Activated CD8-positive, alpha-beta T cell treated with anti-CD3 and anti-CD28 coated beads for 36 hours (primary cell): ENCODE measurements at places on chromosomes 12 and 14.

DNA sequence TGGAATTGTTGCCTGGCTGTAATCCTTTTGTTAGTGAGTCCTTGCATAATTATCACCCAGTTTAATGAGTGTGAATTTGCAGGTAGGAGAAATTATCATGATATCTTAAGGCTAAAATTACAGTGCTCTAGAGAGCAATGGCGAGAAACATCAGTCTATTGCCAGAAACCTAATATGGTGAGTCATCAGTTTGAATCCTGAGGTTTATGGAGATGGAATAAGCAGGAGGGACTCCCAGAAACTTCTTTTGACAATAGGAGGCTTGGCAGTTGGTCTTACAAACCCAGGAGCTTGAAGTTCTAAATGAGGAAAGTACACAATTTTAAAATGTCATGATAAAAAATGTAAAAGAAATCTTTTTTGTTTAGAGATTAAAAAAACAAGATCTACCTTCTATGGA, 31.5 kb upstream of the CRADD start:
- no peak overlapping the region for H3K27ac ChIP-seq
- no peaks in the 10 kb centered on the region for H3K4me1 ChIP-seq
- peaks cover 3% of the 10 kb centered on the region for H3K27me3 ChIP-seq
- no peak for DNase-seq

GRCh38 chr12:68579254-68579653, 31.4 kb upstream of the RAP1B start:
- no peaks in the 10 kb centered on the region for H3K36me3 ChIP-seq
- peak overlapping the region; percentile 79 for H3K27ac ChIP-seq
- DNase-seq = peak; percentile 42
- no peaks in the 10 kb centered on the region for H3K27me3 ChIP-seq
- peaks cover 33% of the 10 kb centered on the region for H3K4me1 ChIP-seq

GRCh38 chr12:91722072-91722471, 423.6 kb downstream of the BTG1 start:
- peak; percentile 58 for DNase-seq
- no peak overlapping the region for H3K4me3 ChIP-seq
- H3K27me3 ChIP-seq = no peaks in the 10 kb centered on the region
- peaks cover 8% of the 10 kb centered on the region for H3K4me1 ChIP-seq

GRCh38 chr12:52514471-52515318, 5.5 kb downstream of the KRT5 start:
- no peak overlapping the region for H3K27ac ChIP-seq
- no peak overlapping the region for H3K4me3 ChIP-seq
- DNase-seq = no peak
- H3K27me3 ChIP-seq = peaks cover 9% of the 10 kb centered on the region

- H3K27ac ChIP-seq = no peak overlapping the region
- no peak overlapping the region for H3K4me3 ChIP-seq
- H3K36me3 ChIP-seq = no peaks in the 10 kb centered on the region
- H3K4me1 ChIP-seq = no peaks in the 10 kb centered on the region
- peaks cover 7% of the 10 kb centered on the region for H3K27me3 ChIP-seq
- DNase-seq = no peak
These were observed 13.4 kb downstream of the MYL2 start for GRCh38 chr12:110906985-110907384.

DNA sequence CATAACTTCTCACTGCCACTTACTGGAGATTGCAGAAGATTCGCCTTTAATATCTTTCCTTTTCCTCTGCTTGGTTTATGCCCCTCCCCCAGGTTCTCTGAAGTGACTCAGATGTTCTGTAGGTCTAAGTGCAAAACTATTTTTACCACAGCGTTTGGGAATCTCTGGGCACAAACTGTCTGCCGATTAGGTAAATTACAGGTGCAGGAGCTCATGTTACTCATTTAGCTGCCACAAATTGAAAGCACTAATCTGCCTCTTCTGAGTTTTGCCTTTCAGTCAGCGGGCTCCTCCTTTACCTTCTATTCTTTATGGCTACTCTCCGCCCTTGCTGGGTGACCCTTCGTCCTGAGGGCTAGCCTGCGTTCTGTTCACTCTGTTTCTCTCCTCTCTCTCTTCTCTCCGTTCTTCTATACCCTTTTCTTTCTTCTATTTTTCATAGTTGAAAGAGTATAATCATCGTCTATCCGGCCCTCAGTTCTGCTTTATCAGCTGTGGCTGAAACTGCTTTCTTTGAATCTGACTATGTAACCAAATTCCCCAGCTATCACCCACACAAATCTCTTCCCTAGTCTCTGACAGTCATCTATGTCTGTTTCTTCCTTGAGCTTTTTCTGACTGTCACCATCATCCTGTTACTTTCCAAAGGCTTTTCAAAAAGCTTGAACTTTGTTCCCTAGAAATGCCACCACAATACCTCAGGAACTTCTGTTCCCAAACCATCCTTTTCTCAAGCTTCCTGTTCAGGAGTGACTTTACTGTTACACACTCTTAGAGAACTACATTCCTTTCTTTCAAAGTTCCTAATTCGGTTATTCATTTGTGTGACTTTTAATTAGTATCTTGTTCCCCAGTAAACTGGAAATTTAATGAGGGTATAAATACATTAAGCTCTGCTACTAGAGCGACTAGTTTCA, 4.3 kb upstream of the MYF6 start:
- peaks cover 8% of the 10 kb centered on the region for H3K27me3 ChIP-seq
- no peaks in the 10 kb centered on the region for H3K4me1 ChIP-seq
- no peak overlapping the region for H3K27ac ChIP-seq

- peaks cover 6% of the 10 kb centered on the region for H3K36me3 ChIP-seq
- H3K4me1 ChIP-seq = peaks cover 36% of the 10 kb centered on the region
- H3K4me3 ChIP-seq = peak overlapping the region; percentile 88
- peak; percentile 78 for DNase-seq
These were observed 673 bp upstream of the TTC9 start for GRCh38 chr14:70640938-70641547.

- peaks cover 23% of the 10 kb centered on the region for H3K27me3 ChIP-seq
- peaks cover 2% of the 10 kb centered on the region for H3K36me3 ChIP-seq
- H3K4me1 ChIP-seq = peaks cover 17% of the 10 kb centered on the region
- peak; percentile 20 for DNase-seq
These were observed 117.2 kb downstream of the SAMD4A start for GRCh38 chr14:54683882-54684794.

DNA sequence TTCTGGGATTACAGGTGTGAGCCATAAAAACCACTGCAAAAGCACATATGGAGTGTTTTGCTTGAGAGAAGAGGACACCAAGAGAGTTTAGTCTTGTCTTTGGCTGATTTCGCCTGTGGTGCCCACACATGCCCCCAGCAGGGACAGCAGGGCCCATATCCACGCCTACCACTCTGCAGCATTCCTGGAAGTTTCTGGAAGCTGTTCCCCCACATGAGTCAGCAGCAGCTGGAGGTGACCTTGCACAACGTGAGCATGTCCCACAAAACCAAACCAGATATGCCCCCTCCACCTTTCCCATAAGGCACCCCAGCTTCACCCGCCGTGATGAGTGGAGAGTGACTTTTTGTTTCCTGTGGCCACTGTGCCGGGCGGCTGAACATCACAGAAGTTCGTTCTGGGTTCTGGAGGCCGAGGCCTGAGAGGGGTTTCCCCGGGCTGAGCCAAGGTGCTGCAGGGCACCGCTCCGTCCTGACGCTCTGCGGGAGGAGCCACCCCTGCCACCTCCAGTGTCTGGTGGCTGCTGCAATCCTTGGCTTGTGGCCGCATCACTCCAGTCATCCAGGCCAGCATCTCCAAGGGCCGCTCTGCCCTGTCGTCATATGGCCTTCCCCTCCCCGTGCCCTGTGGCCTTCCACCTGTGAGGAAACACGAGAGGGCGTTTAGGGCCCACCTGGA, 4.7 kb downstream of the ASPG start:
- no peak overlapping the region for H3K27ac ChIP-seq
- no peak for DNase-seq
- H3K36me3 ChIP-seq = no peaks in the 10 kb centered on the region
- H3K4me3 ChIP-seq = no peak overlapping the region

DNA sequence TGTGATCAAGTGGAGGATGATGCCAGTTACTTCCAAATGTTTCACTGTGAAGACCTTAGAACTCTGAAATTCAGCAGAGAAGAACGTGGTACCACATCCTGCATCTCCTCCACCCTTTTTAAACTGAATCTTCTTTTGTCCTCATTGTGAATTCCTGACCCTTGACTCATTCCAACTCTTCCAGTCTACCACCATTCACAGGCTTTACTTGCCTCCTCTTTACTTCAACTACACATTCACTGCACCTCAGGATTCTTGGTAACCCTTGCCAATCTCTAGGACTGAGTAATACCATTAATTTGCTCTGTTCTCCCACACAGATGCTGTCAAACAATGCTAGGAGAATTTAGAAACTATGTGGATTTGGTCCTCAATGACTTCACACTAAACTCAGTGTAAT, 37.3 kb downstream of the PPP1R12A start:
- H3K27me3 ChIP-seq = no peaks in the 10 kb centered on the region
- no peak for DNase-seq
- H3K27ac ChIP-seq = no peak overlapping the region
- H3K4me1 ChIP-seq = peaks cover 67% of the 10 kb centered on the region

DNA sequence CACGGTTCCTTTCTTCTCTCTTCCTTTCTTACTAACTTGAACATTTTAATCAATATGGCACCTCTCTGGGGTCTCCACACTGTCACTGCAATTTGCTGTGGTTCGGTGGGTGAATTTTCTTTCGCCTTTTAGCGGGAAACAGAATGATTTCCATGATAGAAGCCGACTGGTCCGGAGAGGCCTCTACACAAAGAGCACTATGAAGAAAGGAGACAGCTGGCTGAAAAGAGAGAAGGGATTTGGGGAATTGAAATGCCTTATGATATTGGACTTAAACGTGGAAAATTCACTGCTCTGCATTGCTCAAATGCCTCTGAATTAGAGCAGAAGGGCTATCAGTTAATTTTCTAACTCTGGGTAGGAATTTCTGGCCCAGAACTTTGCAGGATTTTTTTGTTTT, 55.9 kb downstream of the KCNA5 start:
- H3K27ac ChIP-seq = no peak overlapping the region
- H3K27me3 ChIP-seq = peaks cover 2% of the 10 kb centered on the region
- no peaks in the 10 kb centered on the region for H3K36me3 ChIP-seq

- no peak overlapping the region for H3K27ac ChIP-seq
- H3K4me3 ChIP-seq = no peak overlapping the region
- H3K4me1 ChIP-seq = no peaks in the 10 kb centered on the region
- no peaks in the 10 kb centered on the region for H3K36me3 ChIP-seq
- no peak for DNase-seq
- peaks cover 14% of the 10 kb centered on the region for H3K27me3 ChIP-seq
These were observed 16.9 kb downstream of the FZD10 start for GRCh38 chr12:130179191-130179590.

GRCh38 chr14:36423430-36423829, 96.6 kb downstream of the NKX2-1 start:
- no peaks in the 10 kb centered on the region for H3K4me1 ChIP-seq
- no peaks in the 10 kb centered on the region for H3K36me3 ChIP-seq
- no peak for DNase-seq
- H3K27ac ChIP-seq = no peak overlapping the region
- H3K27me3 ChIP-seq = peaks cover 3% of the 10 kb centered on the region

DNA sequence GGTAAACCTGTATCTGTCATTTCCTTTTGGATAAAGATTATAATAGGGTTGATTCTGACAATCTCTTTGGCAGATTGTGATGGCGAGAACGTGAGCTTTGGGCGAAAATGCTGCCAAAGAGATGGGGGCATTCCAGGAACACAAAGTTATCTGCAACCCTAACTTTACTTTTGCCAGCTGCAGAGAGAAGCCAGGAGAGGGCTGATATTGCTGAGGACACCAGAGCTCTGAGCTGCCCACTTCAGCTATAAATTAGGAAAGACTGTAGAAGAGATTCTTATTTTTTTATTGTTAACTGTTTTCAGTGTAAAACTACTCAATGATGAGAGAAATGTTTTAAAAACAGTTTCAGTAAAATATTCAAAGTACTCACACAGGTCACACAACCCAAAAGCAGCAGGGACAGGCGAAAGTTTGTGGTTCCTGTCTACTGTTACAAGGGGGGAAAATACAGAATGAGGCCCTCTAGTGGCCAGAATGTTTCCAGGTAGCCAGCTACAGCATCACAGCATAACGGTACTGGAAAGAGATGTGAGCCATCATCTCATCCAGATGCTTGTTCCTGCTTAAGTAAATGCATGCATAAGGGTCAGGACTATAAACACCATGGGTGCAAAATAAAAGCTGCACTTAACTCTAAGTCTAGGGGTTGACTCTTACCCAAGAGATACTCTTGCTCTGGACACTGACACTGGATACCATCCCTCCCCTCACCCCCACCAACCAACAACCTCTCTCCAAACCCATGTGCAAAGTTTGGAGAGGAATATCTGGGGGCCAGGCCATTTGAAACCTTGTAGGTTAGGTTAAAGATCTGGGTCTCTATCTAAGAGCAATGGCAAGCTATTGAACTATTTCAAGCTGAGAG, 498.4 kb downstream of the RMST start:
- H3K27ac ChIP-seq = no peak overlapping the region
- no peaks in the 10 kb centered on the region for H3K27me3 ChIP-seq
- no peak overlapping the region for H3K4me3 ChIP-seq

GRCh38 chr12:128820723-128821432, 2.9 kb downstream of the SLC15A4 start:
- peaks cover 47% of the 10 kb centered on the region for H3K4me1 ChIP-seq
- peak overlapping the region; percentile 66 for H3K27ac ChIP-seq
- H3K36me3 ChIP-seq = peaks cover 30% of the 10 kb centered on the region
- DNase-seq = peak; percentile 31
- no peaks in the 10 kb centered on the region for H3K27me3 ChIP-seq

DNA sequence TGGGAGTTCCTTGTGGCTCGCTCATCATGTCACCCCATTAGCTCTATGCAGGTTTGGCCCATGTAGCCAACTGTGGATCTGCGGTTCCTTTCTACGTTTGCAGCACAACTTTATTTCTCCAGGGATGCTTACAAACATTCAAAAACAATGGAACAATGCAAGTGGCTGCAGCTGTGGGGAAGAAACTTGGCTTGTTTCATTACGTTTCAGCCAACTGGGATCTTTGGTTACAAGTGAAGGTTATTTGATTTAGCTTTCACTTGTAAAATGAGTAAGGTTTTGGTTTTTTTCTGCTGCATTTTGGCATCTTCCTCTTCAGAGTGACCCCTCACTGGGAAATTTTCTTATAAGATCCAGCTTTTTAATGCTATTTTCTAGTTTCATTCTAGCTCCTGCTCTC, 105.9 kb downstream of the PLXNC1 start:
- peaks cover 16% of the 10 kb centered on the region for H3K36me3 ChIP-seq
- H3K27me3 ChIP-seq = no peaks in the 10 kb centered on the region
- H3K27ac ChIP-seq = no peak overlapping the region
- no peak for DNase-seq
- H3K4me1 ChIP-seq = no peaks in the 10 kb centered on the region
- H3K4me3 ChIP-seq = no peak overlapping the region

GRCh38 chr14:91614187-91614586, 104.1 kb upstream of the PPP4R3A start:
- H3K36me3 ChIP-seq = no peaks in the 10 kb centered on the region
- no peaks in the 10 kb centered on the region for H3K4me1 ChIP-seq
- H3K4me3 ChIP-seq = no peak overlapping the region
- H3K27me3 ChIP-seq = no peaks in the 10 kb centered on the region

DNA sequence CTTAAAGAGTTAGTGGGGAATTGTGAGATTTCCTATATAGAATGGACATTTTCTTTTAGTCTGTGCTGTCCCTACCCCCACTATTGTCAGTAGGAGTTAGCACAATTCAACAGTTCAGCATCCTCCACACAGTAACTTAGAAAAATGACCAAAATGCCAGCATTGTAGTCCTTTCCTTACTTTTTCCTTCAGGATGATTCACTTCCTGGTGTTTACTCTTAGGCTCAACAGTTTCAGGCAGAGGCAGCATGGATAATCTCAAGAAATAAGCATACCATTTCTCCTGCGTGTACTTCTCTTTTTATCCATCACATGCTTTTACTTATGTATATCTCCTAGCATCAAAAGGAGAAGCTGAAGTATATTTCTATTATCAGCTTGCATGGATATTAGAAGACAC, 683.4 kb downstream of the SLC16A7 start:
- H3K27me3 ChIP-seq = no peaks in the 10 kb centered on the region
- H3K27ac ChIP-seq = no peak overlapping the region
- DNase-seq = no peak
- H3K4me1 ChIP-seq = no peaks in the 10 kb centered on the region
- H3K36me3 ChIP-seq = no peaks in the 10 kb centered on the region
